Breast epithelium (tissue), 4 donors: ENCODE measurements at places on chromosomes 4 and X.

DNA sequence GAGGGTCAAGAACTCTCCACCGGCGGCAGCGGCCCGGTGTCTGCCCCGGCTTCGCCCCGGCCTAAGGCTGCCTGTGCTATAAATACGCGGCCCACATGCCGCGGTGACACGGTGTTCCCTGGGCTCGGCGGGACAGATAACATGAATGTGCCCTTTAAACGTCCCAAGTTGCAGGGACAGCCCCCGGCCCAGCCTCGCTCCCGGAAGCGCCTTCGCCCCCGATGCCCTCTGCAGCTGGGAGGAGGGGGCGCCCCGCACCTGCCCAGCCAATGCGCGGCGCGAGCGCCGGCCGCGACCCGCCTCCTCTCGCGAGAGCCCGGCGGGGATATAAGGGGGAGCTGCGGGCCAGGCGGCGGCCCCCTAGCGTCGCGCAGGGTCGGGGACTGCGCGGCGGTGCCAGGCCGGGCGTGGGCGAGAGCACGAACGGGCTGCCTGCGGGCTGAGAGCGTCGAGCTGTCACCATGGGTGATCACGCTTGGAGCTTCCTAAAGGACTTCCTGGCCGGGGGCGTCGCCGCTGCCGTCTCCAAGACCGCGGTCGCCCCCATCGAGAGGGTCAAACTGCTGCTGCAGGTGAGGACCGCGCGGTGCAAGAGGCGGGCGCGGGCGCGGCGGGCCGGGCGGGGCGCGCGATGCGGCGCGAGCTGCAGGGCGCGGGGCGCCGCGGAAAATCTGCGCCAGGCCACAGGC is at the start of gene SLC25A4:
Gene SLC25A4, plus strand, starts transcription at position 355 of the 689 bp plus-strand sequence. Its CDS starts 107 bp downstream, at position 462.
- peak; percentile 72 for DNase-seq

DNA sequence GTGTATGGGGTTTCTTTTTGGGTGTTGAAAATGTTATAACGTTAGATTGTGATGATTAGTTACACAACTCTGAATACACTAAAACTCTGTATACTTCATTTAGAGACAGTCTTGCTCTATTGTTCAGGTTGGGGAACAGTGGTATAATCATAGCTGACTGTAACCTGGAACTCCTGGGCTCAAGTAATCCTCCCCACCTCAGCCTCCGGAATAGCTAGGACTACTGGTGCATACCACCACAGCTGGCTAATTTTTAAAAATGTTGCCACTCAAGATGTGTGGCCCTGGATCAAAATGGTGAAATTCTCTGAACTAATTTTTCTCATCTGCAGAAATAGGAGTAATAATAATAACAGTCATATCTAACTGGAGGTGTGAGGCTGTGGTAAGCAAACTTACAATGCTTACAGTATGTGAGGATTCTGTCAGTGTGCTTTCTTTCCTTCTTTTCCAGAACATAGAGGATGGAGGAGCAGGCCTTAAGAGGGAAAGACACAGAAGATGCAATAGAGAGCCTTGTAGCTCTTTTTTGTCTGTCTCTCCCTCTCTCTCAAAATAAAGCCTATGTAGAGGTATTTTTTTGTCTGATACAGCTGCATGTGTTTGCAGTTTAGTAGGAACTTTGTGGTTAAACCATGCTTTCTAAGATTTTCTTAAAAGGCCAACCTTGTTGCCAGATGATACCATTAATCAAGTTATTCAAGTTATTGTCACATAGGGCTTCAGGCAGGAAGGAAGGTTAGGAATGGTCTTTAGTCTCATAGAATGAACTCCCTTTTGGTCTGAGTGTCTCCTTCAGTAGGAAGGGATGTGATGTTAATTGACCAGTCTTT is 7.5 kb downstream of the ADD1 start:
- no peak for DNase-seq

GRCh38 chr4:115485402-115485801 is 372.0 kb upstream of the NDST4 start:
- no peak for DNase-seq

GRCh38 chr4:1104647-1105046 is 8.7 kb downstream of the RNF212 start:
- no peak for DNase-seq

GRCh38 chr4:1201851-1202525 is 29.6 kb upstream of the SPON2 start:
- DNase-seq: peak; percentile 56

DNA sequence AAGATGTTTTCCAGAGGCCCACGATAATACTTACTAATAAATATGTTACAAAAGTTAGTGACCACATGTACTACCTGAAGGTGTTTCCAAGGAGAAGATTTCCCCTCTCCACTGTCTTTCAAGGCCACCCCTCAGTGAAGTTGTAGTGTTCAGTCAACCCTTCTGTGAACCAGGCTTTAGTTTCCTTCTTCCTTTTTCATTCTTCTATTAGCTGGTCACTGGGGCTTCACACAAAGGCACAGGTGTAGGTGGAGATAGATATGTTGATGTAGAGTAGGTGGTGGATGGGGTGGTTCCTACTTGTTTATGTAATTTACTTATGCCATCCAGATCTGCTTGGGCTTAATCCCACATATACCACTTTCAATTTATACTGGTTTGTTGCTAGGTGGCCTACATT is 43.3 kb upstream of the ADAM29 start:
- no peak for DNase-seq

DNA sequence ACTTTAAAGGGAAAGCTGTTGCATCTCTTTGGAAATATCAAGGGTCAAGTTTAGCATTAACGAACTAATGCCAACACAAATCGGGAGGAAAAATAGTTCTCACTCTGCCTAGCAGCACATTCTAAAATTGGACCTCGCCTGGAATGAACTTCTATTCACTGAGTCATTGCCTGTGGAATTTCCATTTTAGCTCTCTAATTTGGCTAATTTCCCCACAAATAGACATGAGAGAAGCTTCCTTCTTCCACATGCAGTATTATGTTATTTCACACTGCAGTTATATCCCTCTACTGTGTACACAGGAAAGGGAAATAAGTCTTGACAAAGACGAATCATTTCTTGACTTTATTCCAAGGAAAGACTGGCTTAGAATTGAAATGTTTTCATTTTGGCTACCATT is 9.3 kb downstream of the ZXDA start:
- no peak for DNase-seq

- no peak for DNase-seq
Measured at GRCh38 chr4:51858605-51859202, 15.8 kb downstream of the DCUN1D4 start.

- DNase-seq: no peak
Measured at GRCh38 chr4:52578951-52579350, 80.2 kb downstream of the USP46 start.

DNA sequence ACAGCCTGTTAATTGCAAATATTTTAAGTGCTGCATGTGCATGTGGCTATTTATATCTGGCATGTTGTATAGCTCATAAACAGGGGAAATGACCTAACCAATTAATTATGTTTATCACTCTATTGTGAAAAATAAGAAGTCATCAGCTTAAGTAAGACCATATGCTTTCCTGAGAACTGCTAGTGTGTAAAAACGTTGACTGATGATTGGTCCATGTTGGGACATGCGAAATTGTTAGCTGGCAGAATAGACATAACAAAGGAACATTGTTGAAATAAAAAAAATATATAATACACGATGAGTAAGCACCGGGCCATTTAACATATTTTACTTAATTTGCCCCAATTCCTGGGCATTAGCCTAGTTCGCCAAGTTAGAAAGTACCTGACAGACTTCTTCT is 207.5 kb downstream of the ANK2 start:
- no peak for DNase-seq

DNA sequence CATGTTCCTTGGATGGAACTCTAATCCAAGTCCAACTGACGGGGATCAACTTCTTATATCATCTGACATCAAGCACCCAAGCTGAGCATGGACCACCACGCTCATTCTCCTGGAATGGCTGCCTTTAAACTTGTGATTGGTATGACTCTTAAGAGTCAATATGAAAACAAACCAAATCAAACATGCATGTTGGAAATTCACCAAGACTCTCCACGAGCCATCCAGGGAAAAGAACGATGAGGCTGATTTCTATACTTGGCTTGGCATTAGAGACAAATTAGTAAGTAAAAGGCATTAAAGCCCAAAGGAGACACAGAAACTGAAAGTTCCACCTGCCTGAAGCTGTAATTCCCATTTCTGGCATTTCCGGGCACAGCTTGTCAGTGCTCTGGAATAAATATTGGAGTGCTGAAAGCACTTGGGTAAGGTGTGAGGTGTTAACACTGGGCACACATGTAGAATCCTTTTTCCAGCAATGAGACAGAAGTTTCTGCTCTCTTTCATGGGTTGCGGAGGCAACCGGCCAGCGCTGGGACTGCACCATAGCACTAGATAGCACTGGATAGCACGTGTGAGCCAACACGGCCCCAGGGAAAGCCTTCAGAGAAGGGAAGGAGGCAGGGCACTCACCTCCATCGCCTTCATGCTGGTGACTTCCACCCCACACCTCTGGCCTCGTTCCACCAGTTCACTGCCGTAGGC is 42.1 kb upstream of the CENPU start:
- DNase-seq: no peak

GRCh38 chr4:183855323-183856190 is 49.5 kb upstream of the STOX2 start:
- DNase-seq: no peak

GRCh38 chr4:35725131-35725530 is 519.2 kb downstream of the ARAP2 start:
- no peak for DNase-seq

- no peak for DNase-seq
Measured at GRCh38 chr4:26985873-26986272, 125.2 kb downstream of the STIM2 start.

- no peak for DNase-seq
Measured at GRCh38 chrX:23901805-23902204, 5.9 kb downstream of the APOO start.

- no peak for DNase-seq
Measured at GRCh38 chr4:25301471-25301870, 11.1 kb upstream of the ZCCHC4 start.

- no peak for DNase-seq
Measured at GRCh38 chr4:19403786-19404370, 847.8 kb upstream of the SLIT2 start.

DNA sequence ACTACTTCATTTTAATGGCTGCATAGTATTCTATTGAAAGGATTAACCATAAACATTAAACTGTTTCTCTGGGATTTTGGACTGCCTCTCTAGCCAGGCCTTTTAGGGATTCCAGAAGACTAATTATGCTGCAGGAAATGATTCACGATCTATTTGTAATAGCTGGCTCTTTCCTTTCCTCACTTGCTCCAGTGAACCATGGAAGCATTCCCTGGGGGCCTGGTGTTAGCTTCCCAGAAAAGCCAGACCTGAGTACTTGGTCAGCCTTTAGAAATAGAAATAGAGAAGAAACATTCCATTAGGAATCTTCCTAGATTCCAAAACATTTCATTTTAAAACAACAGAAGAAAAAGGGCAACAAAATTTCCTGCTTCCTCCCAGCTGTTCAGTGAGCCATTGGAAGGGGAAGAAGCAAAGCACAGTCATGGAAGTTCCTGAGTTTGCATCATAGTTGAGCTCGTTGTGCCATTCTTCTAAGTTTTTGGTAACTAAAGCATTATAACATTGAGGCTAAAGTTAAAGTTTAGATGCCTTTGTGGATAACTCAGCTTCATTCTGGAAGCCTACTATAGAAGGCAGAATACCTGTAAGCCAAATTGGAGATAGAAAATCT is 83.5 kb downstream of the NPNT start:
- no peak for DNase-seq

GRCh38 chr4:173269280-173269679 is 64.9 kb downstream of the HMGB2 start:
- no peak for DNase-seq

DNA sequence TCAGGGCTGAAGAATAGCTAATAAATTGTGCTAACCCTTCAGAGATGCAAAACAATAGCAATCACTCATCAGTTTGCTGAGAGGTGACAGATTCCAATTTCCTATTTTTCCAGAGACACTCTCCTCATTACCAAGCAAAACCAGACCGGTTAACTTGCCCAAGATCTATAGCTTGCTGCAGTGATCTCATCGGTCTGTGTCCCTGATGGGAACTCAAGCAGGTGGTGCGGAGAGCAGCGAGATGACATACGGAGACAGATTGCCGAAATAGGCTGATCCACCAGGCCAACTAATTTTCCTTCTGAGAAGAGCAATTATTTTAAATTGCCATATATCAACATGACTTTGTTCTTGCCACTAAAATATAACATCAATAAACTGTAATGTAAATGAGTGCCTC is 10.5 kb upstream of the DCHS2 start:
- DNase-seq: no peak

DNA sequence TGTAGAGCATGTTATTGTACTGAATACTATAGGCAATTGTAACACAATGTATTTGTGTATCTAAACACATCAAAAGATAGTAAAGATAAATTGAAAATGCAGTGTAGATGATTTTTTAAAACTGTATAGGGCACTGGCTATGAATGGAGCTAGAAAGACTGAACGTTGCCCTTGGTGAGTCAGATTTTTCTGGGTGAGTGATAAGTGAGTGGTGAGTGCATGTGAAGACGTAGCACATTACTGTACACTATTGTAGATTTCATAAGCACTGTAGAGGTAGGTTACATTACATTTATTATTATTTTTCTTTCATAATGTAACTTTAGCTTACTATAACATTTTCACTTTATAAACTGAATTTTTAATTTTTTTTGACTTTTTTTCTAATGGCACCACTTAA is 1491.6 kb downstream of the TECRL start:
- no peak for DNase-seq
